ENCODE measurements at places on chromosomes 2 and 18.

DNA sequence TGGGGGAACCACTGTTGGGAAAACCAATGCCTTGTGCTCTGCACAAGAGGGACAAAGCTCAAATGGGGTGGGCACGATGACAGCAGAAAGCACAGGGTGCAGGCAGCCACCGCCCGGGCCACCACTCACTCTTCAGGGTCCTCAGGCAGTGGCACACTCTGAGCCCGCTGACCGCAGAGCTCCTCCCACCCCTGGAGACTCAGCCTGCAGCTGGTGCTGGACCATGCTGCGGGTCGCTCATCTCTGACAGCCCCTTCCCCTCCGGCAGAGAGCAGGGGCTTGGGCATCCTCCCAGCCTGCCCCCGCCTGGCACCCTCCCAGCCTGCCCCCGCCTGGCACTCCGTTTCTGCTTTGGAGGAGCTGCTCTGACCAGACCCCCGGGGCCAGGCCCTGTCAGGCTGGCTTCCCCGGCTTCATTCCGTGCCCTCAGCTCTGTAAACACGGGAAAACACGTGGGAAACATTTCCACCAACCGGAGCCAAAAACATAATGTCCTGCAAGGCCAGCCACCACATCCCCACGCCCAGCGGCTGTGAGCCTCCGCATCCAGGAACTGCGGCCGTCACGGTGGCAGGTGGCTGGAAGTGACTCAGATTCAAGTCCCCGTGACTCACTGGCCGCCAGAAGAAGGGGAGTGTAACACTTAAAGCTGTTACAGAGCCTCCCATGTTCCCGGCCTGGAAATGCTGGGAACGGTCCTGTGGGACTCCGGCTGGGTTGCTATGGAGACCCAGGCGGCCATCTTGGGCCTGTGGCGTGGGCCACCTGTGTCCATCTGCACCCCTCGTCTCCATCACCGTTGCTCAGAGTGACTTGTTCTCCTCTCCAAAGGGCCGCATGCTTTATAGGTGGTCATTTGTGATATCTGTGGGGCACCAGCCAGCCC lies 6.8 kb upstream of the SNED1 start:
- DNase-seq, result peak; percentile 86

- no peak for DNase-seq
Observed at GRCh38 chr2:120939595-120940318, 204.1 kb downstream of the GLI2 start.

- no peak for DNase-seq
Observed at GRCh38 chr2:44642123-44642857, 280.5 kb downstream of the CAMKMT start.

GRCh38 chr18:8616028-8616401 lies 6.8 kb downstream of the RAB12 start:
- no peak for DNase-seq

GRCh38 chr2:8438476-8438875 lies 243.4 kb upstream of the ID2 start:
- DNase-seq, result peak; percentile 66

GRCh38 chr2:232615339-232615738 lies 18.1 kb upstream of the EFHD1 start:
- DNase-seq, result no peak

GRCh38 chr2:28269019-28269784 lies 123.5 kb upstream of the FOSL2 start:
- no peak for DNase-seq

GRCh38 chr2:182167882-182168281 lies 182.2 kb downstream of the PPP1R1C start:
- no peak for DNase-seq

DNA sequence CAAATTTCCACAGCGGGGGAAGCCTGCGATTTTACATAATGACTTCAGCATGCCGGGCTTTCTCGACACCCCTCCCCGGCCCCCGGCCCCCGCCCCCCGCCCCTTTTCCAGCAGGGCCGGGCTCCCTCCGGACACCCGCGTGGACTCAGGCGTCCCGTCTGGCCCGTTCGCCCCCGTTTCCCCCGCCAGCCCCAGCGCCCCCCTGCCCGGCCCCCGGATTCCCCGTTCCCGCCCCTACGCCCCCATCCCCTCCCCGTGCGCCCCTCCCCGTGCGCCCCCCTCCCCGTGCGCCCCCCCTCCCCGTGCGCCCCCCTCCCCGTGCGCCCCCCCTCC lies 456 bp upstream of the NFATC1 start:
- no peak for DNase-seq

DNA sequence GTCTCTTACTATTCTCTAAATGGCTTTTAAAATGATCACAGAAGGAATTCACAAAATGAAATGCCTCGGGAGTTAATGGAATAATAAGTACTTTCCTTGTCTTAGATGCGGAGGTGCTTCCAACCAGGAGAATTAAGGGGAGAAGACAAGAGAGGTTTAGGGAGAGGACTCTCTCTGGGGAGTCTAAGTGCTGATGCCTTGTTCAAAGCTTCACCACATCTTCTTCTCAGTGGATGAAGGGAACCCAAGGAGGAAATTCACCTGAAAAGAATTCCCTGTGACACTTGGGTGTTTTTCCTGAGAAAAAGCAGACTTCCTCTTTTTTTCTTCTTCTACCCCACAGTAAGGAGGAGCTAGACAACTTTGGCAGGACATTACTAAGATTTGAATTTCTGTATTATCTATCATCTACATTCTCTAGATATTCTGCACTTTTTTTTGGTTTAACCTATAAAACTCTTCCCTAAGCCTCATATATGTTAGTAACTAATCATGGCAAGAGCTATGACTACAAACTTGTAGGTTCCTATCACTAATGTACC lies 70.1 kb upstream of the GRB14 start:
- DNase-seq, result no peak

- DNase-seq, result peak; percentile 46
Observed at GRCh38 chr18:53380063-53380639, 844.3 kb downstream of the MBD2 start.

DNA sequence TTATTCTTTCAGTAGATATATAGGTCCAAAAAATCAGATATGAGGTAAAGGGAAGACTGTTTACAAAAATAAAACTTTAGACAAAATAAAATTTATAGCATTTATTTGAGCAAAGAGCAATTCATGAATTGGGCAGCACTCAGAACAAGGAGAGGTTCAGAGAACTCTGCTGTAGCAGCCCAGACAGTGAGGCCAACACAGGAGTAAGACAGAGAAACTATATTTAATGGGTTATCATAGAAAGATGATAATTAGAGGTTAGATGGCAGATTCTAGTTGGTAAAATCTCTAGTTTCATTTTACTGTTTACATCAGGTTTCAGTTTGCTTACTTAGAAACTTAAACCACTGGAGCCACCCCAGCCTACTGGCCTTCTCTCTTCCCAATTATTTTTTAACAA lies 30.1 kb upstream of the SP140L start:
- DNase-seq, result no peak

GRCh38 chr18:56173542-56174220 lies 464.7 kb downstream of the TXNL1 start:
- DNase-seq, result no peak

DNA sequence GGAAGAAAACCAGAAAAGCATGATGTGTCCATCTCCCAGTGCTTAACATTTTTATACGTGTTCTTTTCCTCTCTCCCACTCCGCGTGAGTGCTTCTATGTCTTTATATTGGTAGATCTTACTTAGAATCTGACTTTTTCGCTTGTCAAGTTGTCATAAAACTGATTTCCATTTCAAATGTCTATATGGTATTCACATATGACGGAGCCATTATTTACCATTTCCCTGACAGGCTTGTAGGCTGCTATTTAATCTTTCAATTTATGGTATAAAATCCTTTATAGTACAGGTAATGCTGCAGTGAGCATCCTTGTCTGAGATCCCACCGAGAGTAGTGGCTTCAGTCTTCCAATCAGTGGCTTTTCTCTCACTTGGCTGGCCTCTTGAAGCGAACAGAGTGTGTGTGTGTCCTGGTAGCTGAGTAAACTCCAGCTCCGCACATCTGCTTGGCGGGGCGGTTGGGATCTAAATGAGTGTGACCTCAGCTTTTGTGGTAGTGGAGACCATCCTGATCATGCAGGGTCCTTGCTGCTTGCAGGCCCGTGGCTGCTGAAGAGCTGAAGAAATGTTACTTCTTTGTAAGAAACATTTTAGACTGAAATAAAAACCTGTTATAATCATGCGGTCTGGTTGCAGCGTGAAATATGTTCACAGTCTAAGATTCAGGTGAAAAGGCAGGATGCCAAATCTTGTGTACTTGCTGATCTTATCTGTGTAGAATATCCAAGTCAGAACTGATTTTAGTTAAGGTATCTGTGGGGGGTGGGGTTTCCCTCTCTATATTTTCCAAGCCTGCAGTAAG lies 40.2 kb downstream of the INPP4A start:
- DNase-seq, result no peak

- DNase-seq, result no peak
Observed at GRCh38 chr2:157427003-157427921, 16.6 kb downstream of the CYTIP start.

DNA sequence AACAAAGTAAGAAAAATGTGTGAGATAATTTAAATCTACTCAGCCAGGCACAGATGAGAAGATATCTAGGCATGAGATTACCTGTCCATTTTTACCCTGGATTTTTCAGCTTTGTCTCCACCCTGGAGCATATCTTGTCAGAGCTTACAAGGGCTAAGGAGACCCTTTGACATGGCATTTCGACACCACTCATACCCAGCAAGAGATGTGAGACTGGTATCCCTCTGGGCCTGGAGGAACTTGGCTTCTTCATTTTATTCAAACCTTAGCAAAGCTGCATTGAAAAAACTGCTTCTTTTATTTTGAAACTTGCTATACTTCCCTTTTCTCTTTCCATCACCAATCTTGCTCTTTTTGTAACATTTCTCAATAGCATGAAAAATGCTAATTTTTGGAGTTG lies 194.9 kb upstream of the HNMT start:
- DNase-seq, result peak; percentile 94

- no peak for DNase-seq
Observed at GRCh38 chr18:29892960-29893558, 1149.5 kb downstream of the DSC3 start.

DNA sequence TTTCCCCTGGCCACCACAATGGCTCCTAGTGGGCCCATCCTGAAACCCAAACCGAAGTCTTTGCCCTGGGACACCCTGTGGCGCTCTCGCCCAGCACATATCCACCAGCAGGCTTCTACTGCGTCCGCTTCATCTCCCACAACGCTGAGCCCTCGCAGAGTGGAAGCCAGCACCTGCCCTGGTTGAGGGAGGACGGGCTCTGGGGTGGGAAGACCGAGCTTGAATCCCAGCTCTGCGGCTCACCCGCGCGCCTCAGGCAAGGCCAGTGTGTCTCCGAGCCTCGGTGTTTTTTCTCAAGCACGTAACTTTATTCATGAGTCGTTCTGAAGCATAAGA lies 15.6 kb downstream of the KLF11 start:
- DNase-seq, result no peak

- peak; percentile 8 for DNase-seq
Observed at GRCh38 chr2:241223211-241224017, 34.9 kb downstream of the ANO7 start.

GRCh38 chr2:241432824-241433448 lies 75.4 kb downstream of the STK25 start:
- DNase-seq, result no peak

DNA sequence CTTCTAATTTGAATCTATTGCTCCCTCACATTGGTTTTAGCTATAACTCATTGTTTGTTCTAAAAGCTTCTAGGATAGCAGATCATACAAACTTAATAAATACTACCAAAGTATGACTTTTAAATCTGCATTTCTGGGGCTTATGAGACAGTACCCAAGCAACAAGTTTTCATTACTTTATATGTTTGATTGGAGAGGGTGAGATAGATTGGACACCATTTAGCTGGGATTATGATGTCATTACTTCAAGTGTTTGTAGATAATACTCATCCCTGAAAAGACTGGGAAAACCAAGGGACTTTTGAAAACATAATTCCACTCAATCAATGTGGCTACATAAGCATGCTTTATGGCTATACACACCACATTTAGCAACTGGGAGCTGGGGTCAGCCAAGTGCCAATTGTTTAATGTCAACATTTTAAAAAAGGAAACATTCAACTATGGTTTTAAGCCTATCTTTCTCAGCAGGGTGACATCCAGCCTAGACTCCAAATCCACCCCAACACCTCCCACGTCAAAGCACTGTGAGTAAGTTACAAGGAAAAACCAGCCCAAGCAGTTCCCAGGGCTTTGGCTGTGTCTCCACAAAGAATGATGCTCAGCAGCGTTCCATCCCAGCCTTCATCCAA lies 119.9 kb downstream of the ETAA1 start:
- no peak for DNase-seq

GRCh38 chr2:190043441-190043840 lies 19.1 kb downstream of the MSTN start:
- DNase-seq, result no peak

DNA sequence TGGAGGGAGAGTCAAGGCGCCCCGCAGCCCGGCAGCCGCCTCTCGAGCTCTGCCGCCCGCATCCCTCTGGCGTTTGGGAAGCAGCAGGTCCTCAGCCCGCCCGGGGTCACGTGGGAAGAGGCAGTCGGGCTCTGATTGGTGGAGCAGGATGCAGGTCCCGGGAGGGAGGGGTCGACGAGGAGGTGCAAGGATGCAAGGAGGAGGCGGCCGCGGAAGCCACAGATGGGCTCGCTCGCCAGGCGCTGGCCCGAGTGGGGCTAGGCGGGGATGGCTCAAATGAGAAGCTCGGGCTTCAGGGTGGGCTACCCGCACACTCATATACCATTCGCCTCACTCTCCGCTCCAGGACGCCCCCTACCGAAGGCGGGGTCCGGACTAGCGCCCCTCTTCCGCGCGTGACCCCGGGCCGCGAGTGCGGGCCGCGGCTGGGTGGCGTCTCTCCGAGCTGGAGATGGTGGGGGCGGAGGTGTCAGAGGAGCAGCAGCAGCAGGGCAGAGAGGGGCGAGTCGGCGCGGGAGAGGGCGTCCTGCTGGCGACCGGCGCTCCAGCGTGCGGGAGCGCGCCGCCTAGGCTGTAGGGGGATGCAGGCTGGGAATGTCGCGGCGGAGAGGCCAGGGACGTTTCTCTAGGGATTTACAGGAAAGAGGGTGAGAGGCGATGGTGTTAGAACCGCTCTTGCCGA lies at the start of gene TMEFF2:
TMEFF2 (minus strand) TSS at position 68 of the 682 bp plus-strand sequence. CDS start 409 bp downstream, outside the sequence.
- DNase-seq, result no peak

DNA sequence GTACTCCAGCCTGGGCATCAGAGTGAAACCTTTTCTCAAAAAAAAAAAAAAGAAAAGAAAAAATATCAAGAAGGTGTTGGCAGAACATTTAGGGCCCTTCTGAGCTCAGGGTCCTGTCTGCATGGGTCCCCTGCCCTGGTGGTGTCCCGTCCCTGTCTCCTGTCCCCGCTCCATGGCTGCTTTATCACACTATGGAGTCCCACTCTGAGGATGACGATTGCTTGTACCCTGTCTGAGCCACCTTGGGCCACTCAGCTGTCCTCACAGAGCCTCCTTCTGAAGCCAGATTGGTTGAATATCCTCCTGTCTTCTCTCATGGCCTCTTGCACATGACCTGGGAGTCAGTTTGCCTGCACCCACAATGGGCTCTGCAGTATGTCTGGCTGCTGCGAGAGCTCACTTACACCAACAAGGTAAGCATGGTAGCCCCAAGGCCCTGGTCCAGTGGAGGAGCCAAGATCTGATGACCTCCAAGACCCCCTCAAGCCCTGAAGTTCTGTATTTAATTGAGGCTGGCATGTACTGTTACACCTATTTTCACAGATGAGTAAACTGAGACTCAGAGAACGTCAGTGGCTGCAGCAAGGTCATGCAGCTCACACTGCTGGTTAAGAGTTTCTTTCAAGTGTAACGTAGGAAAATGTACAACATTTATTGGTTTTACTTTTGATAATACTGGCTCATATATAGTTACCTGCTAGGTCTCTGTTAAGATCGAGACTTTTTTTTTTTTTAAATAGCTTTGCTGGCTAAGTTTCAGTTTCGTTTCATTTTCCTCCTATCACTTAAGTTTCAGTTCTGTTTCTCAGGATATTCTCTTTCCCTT lies 16.9 kb upstream of the ZCCHC2 start:
- DNase-seq, result peak; percentile 80

- no peak for DNase-seq
Observed at GRCh38 chr18:74669136-74669798, 71.6 kb downstream of the ZNF407 start.
